Astrocyte of the cerebellum (primary cell): ENCODE measurements at places on chromosomes 1 and 21.
A peak's percentile ranks its signal among the peaks of the same experiment; 100 is the strongest.

GRCh38 chr1:25875856-25876692 is 566 bp upstream of the PAQR7 start:
- DNase-seq = no peak

DNA sequence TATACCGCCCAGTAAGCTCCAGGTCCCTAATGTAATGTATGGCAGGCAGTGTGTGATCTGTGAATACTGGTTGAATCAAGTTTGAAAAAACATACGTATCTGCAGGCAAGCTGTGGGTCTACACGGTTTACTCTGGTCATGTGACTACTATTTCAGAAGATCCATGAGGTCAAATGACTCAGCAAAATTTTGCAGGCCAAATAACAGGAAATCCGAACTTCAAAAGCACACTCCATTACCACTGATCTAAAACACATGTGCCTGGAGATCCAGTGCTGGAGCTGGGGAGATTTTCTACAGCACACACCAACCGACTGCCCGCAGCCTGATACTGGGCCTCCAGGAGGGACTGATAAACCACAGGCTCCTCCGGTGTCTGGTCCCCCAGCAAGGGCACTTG is 64.5 kb upstream of the SLC44A3 start:
- DNase-seq = peak; percentile 97

DNA sequence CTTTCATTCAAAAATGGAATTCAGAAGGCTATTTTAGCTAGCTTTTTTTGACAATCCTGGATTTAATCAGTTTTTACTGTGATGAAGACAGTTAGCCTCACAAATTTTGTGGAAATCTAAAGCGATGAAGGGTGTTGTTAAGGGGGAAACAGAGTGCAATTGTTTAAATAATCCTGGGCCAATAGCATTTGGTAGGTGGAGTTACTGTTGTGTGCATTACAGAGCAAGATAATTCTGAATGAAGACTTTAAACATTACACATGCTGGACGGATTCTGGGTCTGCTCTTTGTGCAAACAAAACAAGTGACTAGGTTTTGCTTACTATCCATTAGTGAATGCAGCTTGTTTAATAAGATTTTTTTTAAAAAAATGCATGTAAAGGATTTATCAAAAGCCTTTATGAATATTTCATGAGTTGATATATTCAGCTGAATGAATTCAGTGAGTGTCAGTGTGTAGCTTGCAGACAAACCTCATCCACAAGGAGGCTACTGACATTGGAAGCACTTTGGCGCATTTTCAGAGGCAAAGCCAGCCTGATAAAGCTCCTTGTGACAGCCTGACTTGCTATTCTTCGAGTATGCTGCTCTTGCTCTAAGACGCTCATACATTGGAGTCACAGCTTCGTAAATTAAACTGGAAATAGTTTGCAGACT is 199.6 kb downstream of the PDE4B start:
- no peak for DNase-seq

- DNase-seq = no peak
Observed at GRCh38 chr1:95426772-95427171, 192.8 kb downstream of the RWDD3 start.

DNA sequence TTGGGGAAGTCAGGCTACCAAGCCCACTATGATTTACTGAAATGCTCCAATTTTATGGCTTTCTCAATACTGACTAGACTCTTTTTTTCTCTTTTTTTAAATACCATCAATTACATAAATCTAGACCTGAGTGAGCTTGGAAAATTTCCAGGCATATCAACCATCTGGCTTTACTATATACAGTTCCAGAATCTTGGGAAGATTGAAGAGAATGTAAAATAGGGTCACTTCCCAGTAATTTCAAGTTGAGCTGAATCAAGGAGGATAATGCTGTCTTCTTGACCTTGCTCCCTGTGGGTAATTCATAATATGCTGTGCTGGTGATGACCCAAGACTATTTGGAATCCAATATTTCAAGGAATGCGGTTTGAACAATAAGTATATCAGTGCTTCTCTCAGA is 108.1 kb downstream of the MAP3K21 start:
- no peak for DNase-seq

- DNase-seq = no peak
Observed at GRCh38 chr1:56403321-56403720, 176.0 kb downstream of the PLPP3 start.

DNA sequence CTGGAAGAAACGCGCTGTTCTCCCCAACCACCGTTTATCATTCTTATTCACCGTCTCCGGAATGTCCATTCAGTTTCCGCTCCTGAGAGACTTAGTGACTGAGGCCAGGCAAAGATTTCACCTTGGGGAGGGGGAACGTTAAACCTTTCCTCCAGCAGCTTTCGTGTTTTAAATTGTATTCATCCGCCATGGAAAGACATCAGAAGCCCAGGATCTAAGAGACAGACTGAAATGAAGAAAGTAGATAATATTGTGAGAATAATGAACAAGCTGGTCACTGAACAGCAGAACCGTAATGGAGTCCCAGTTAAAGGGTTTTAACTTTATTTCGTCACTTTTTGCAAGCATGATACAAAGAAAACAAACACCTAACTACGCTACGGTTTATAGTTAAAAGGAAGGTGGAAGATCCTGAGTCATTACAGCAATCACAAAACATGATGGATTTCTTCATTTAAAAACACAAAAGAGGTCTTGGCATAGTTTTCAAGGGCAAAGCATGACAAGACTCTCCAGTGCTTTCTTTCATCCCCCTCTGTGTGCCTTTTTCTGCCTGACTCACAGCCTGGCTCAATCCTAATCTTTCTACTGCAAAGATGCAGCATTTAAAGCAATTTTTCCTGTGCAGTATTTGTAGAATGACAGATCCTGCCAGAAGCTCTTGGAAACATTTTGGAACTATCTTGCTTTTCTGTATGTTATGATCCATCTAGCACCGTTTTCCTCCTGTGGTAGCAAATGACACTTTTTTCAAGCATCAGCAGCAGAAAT is 722 bp upstream of the SLC19A2 start:
- DNase-seq = no peak

GRCh38 chr1:235009561-235010306 is 118.9 kb downstream of the TOMM20 start:
- DNase-seq = no peak

DNA sequence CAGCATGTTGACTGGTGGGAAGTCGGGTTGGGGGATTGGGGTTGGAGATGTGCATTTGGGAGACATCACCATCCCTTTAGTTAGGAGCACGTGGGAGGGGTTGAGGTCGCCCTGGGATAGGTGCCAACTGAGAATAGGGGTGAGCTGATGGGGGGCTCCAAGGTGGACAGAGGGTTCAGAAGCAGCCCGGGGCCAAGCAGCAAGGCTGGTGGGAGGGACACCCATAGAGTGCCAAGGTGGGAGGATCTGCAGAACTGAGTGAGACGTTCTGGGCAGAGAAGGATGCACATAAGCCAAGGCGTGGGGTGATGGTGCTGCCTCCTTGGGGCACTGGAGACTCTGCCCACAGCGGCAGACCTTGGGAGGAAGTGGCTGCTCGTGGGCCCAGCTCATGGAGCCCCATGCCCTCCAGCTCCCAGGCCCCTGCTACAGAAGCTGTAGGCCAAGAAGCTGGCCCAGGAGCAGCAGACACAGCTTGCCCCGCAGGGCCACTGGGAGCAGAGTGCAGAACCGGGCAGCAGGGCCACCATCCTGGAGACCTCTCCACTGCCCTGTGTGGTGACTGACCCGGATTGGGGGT is 31.4 kb upstream of the PKP1 start:
- no peak for DNase-seq

DNA sequence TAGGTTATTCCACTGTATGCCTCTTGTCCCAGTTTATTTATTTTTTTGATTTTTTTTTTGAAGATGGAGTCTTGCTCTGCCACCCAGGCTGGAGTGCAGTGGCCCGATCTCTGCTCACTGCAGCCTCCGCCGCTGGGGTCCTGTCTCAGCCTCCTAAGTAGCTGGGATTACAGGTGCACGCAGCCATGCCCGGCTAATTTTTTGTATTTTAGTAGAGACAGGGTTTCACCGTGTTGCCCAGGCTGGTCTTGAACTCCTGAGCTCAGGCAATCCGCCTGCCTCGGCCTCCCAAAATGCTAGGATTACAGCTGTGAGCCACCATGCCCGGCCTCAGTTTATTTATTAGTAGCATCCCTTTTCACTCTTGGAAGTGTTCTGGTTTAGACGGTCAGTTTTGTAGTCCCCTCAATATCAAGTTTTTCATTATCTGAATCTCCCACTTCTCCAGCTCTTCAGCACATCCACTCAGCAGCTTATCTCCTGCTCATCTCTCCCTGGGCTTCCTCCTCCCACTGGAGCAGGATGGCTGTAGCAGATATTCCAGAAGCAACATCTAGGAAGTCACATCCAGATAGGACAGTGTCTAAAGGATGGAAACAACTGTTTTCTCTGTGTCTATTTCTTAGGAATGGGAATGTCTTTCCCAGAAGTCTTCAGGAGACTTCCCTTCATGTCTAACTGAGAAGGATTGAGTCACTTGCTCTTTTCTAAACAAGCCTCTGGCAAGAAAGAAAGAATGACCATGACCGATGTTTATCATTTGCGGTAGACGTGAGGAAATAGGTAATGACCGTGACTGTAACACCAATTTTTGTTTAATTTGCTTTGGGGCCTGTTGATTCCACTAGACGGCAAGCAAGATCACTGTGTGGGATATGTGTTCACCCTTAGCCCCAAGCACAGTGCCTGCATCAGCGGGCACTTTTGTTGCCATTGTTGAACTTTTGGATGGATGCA is 14.4 kb downstream of the CCDC190 start:
- DNase-seq = peak; percentile 89

GRCh38 chr21:44329086-44329889 is 9.9 kb downstream of the CFAP410 start:
- DNase-seq = no peak

DNA sequence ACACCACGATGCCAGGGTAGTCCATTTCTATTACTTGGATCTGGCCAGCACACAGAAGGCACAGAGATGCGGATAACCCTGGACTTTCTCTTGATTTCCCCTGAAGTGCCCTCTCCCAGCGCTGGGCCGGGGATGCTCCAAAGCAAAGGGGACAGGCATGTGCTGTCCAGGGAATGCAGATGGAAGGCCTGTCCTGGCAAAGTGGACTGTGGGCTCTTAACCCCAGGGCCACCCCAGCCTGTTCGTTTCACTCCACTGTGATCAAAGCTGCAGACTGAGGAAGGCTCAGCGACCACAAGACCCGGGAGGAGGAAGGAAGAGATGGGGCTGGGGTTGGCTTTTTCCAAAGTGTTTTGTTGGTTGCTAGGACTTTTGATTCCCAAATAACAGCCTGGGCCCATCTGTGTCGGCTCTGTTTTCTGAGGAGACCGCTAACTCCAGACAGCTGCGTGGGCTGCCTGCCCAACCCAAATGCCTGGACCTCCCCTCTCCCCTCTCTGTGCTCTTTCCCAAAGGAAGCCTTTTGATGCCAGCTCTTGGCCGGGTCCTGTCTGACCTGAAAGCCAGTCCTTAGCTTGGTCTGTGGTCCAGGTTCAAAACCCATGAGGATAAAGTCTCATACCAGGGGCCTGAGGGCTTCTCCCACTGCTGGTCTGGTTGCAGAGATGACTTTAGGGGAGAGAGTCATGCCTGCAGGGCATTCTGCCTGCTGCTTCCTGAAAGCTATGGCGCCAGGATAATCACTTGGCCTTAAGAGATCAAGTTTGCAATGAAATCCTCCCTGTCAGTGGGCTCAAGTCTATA is 119.6 kb upstream of the CD34 start:
- DNase-seq = peak; percentile 65

DNA sequence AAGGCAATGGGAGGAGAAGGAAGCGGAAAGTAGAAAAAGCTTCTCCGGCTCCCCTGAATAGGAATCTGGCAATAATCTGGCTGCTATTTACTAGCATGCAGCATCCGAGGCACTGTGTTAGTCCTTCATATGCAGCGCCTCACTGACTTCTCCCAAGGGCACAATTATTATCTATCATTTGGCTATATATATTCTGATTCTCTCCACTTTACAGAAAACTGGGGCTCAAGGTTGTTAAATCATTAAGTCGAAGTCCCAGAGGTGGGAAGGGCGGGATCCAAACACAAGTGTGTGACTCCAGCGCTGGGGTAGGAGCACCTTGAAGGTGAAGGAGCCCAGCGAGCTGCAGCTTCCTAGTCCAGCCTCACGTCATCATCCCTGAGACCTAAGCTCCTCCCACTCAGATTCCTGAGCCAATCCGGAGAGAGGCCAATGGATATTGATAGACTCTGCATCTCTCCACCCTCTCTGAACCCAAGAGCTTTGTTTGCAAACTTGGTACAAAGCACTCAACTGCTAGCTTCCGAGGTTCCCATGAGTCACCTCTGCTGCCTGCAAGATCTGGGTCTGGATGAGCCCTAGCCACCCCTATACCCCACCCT is 16.6 kb upstream of the EYA3 start:
- no peak for DNase-seq

DNA sequence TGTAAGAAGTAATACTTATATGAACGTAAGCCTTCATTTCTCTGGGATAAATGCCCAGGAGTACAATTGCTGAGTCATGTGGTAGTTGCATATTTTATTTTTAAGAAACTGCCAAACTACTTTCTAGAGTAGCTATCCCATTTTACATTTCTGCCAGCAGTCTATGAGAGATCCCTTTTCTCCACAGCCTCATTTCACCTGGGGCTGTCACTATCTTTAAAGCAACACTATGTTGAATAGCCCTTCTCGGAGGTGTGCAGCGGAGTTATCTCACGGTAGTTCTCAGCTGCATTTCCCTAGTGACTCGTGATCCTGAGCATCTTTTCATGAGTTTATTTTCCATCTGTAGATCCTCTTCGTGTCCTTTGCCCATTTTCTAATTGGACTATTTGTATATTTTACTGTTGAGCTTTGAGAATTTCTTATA is 93.4 kb downstream of the ADARB1 start:
- peak; percentile 35 for DNase-seq

- no peak for DNase-seq
Observed at GRCh38 chr1:223714849-223715603, 2.7 kb downstream of the CAPN2 start.

GRCh38 chr1:90391126-90391525 is 326.0 kb downstream of the BARHL2 start:
- peak; percentile 70 for DNase-seq

DNA sequence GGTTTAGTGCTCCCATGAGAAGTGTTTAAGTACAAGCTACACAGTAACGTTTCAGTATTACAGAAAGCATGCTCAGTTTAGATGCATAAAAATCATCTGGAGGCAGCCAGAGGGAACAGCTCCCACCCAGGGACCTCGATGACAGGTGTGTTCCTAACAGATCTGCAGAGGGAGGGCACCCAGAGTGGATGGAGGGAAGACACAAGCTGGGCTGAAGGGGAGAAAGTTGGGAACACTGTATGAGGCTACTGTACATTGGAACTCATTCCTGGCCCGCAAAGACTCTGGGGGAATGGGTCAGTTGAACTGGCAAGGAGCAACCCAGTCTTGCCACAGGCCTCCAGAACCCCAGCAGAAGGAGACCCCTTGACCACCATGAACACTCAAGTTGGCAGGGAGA is 52.4 kb downstream of the ZP4 start:
- no peak for DNase-seq

- no peak for DNase-seq
Observed at GRCh38 chr1:66276218-66276617, 257.7 kb upstream of the SGIP1 start.

DNA sequence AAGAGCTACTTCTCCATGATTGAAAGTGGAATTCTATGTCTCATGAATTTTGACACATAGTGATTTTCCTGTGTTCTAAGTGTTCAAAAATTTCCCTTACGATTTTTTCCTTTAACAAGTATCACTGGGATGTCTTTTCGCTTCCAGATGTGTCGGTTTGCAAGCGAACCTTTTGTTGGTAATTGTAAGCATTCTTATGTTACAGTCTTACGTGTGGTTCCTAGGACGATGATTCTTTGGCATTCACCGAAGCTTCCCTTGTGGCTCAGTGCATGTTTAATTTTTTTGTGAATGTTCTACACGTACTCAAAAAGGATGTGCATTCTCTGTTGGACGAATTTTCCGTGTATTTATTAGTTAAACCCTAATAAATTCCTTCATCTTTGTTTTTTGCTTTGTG is 211.6 kb downstream of the CAMTA1 start:
- no peak for DNase-seq
